ENCODE measurements at places on chromosomes 4 and X. TPM values are rescaled to one million over a fixed set of nuclear protein-coding genes. Genes with fewer than 3 reads are reported as not detected.

TEX13B gene
- total RNA-seq = not detected

BMP3 gene
- total RNA-seq = not detected

PARM1 gene
- total RNA-seq = 27.5 TPM

- DNase-seq = no peak
Observed at GRCh38 chr4:135316266-135316779, 1114.7 kb upstream of the PABPC4L start.

DNA sequence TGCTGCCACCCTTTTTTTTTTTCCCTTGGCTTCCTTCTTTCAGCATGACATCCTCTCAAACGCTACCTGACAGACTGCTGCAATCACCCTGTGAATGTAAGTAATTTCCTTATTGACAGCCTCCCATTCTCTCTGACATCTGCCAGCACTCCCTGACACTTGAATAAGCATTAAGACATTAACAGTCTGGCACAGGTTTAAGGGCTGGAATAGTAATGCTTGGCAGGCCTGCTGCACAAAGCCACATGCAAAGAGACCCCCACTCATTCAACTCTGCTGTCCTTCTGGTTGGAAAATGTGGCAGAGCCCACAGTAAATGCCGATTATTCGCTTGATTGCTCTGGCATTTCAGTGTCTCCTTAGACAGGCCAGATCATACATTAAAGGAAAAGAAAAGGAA lies 28.1 kb upstream of the RASGEF1B start:
- DNase-seq = no peak

DNA sequence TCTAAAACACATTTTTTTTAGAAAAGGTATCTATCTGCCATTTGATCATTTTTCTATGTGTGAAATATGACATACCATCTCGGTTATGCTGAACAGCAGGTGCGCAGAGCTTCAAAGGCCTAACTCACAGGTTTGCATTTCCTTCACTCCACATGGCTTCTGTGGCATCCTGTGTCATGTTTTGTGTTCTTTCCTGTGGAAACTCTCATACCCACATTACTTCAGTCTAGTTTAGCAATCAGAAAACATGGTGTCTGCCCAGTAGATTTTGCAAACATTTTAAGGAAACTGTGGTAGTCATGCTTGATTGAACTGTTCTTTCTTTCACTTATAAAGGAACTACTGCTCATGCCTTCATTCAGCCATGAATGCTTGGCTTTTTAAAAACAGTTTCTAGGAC lies 11.3 kb upstream of the ARAP2 start:
- no peak for DNase-seq

Data from mesenteric fat pad (tissue), 1 donor.